Non-pigmented ciliary epithelial cell (primary cell): ENCODE measurements at places on chromosomes 3 and 15.

GRCh38 chr3:72269475-72269874, 484.5 kb upstream of the PROK2 start:
- no peak for DNase-seq

DNA sequence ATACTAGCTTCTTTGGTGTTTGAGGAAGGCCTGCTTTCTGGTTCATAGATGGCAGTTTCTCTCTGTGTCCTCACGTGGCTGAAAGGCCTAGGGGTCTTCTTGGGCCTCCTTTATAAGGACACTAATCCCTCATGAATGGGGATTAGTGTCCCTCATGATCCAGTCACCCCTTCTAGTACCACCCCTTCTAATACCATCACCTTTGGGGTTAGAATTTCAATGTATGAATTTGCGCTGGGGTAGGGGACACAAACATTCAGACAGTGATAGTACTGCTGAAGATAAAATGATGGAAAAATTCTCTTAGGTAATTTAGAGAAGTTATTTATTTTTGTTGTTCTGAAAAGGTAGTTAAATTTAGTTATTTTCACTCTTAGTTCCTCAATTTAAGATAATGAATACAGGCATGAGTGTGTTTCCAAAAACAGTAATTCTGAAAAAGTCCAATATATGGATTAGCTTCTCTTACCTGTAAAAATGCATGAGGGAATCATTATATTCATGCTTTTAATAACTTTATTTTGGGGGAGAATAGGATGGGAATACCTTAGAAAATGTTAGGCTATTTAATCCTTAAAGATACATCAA, 103.6 kb downstream of the FNDC3B start:
- no peak for DNase-seq

- no peak for DNase-seq
Observed at GRCh38 chr3:50205413-50206276, 574 bp downstream of the SLC38A3 start.

GRCh38 chr3:38479431-38480092, 16.6 kb upstream of the EXOG start:
- DNase-seq: no peak

DNA sequence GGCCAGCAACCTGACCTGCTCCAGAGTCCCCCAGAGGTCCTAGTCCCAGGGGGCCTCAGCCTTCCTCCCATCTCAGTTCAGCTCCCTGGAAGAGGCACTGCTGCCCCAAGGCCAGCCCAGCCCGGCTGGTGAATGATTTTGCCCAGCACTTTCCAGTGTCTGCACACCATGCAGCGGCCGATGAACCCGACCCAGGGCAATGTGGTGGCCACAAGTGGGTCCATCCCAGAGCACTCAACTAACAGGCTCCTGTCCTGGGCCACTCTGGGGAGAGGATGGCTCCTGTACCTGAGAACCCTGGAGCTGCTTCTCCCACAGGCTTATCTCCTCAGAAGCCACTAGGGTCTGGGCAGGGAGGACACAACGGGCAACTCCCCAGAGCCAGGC, 39.2 kb downstream of the PTPN23 start:
- no peak for DNase-seq

GRCh38 chr3:146196789-146197188, 35.8 kb upstream of the PLOD2 start:
- DNase-seq: no peak

- DNase-seq: peak; percentile 27
Observed at GRCh38 chr3:151439652-151440125, 21.2 kb downstream of the IGSF10 start.

- no peak for DNase-seq
Observed at GRCh38 chr3:122012821-122013220, 9.2 kb downstream of the ILDR1 start.

DNA sequence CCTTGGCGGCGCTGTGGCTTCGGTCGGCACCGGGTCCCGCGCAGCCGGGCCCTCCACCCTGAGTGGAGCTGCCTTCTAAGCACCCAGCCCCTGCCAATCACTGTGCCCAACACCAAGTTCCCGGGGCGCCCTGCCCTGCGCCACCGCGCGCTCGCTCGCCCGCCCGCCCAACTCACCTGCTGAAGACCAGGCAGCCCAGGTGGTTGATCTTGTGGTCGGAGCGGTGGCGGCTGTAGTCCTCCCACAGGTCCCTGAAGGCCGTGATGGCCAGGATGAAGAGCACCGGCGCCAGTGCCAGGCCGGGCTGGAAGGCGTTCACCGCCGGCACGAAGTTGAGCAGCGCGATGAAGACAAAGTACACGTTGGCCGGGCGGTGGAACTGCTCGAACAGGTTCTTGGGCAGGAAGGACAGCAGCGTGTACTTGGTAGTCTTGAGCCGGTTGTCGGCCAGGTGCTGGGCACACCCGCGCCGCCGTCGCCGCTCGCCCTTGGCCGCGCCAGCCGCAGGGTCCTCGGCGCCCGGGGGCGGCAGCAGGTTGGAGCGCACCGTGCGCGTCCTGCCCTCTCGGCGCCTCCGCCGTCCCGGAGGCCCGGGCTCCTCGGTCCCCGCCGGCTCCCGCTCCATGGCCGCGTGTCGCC, 536 bp downstream of the ATP10A start:
- no peak for DNase-seq

- no peak for DNase-seq
Observed at GRCh38 chr3:160280836-160281235, 55.6 kb downstream of the C3orf80 start.

DNA sequence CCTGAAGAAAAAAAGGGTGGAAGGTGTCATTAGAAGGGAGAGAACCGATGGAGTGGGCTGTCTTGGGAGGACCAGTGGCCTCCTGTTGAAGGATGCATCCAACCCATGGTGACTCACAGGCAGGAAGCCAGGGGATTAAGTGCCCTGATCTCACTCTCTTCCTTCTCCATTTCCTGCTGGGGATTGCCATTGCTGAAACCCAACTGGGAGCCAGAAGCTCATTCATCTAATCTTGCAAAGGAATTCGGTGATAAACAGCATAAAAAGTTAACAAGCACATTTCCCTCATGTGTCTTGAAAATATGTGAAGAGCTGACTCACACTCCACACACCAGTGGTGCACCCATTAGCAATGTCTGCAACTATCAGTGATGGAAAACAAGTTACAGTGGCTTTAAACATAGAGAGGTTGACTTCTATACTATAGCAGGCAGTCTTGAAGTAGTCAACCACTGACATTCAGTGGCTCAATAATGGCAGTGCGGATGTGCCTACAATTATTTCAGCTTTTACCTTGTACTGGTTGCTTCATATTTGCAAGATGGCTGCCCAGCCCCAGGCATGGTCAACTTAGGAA, 12.8 kb upstream of the CSRNP1 start:
- DNase-seq: peak; percentile 91

GRCh38 chr3:166422556-166422955, 585.3 kb upstream of the BCHE start:
- no peak for DNase-seq

GRCh38 chr3:187450431-187451190, 82.4 kb downstream of the RTP4 start:
- DNase-seq: no peak

DNA sequence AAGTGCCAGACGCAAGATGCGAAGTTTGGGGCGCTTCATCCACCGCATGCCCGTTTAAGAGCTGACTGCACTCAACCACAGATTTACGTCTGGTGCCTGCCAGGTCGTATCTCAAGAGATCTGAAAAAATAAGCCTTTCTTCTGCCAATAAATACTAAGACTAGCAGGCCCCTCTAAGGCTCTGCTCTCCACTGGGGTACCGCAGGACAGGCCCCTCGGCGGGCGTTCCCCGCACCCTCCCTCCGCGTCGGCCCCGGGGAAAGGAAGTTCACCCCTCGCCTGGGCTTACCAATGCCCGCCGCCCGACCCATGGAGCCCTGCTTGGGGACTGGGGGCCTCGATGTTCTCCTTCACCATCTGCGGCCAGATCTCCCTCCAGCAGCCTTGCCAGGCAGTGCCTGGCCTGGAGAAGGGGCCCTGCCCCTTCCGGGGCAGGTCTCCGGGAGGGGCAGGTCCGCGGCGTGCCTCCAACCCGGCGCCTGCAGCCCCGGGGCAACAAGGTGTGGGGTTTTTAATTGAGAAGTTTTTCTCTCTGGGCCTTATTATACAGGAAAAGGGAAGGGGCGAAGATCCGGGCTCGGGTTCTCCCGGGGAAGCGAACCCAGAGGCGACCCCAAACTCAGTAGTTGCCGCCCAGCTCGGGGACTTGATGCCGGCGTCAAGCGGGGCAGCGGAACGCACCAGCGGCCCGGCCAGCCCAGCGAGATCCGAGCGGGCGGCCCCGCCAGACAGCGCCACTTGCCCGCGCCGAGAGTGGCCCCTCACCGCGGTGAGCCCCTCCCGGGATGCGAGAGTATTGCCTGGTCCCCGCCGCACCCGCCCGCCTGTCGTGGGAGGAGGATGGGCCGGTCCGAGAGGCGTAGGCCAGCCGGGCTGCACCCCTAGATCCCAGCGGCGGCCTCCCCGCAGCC, 735 bp downstream of the GOLGA8B start:
- no peak for DNase-seq

DNA sequence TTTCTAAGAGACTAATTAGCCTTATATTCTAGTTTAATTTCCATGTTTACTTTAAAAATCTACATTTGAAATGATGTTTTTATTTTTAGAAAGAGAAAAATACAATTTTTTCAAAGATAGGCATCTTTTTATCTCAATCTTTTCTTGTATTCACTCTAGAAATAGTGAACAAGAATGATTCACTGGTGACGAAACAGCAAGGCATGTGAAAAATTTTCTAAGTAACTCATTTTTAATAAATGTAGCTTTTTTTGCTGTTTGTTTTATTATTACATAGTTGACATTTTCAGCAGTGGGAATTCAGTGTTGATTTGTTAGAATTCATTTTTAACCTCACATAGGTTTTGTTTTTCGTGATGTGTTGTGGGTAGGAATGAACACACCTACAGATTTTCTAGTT, 1226.4 kb downstream of the NSUN3 start:
- no peak for DNase-seq

DNA sequence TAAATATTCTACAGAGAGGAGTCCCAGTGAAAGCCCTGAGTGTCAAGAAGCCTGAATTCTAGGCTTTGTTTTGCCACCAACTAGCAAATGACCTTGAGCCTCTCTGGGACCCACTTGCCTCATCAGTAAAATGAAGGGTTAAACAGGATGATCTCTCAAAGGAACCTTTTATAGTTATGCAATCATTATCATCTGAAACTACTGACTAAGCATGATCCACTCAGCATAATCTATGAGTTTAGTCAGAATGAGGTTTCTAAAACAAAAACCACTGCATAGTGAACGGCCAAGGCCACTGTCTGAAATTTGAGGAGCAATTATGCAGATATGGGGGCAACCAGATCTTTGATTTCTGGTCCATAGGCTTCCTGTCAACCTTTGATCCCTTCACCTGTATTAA, 319.0 kb downstream of the MECOM start:
- no peak for DNase-seq

- DNase-seq: no peak
Observed at GRCh38 chr3:31235062-31235700, 297.5 kb upstream of the STT3B start.

- DNase-seq: no peak
Observed at GRCh38 chr3:8891774-8892173, 71.5 kb downstream of the RAD18 start.

DNA sequence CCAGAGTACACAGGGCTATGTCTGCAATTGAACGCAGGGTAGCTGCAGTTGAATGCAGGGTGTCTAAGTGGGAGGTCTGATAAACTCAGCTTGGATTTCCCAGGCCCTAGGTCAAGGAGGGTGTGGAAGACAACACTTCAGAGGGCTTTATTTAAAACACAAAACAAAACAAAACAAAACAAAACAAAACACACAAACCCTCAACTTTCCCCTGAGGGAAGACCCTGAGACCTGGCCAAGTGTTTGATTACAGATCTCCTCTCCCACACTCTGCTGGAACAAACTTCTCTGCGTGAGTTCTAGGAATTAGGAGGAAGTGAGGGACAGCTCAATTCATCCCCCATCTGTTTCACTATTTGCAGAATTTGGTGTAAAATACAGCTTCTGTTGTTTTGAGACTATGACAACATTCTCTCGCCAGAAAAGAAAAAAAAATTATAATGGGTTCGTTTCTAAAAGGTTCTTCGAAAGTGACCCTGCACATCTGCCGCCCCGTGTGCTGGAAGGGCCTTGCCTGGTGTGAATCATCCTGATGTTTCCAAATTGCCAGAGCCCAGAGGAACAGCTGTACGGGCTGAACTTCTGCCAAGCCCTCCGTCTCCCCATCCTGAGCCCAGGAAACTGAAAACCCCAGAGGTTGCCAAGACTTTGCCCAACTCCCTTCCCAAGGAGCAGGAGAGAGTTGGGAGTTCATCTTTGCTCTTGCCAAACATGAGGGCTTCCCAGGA, 73.3 kb upstream of the RAD18 start:
- no peak for DNase-seq

DNA sequence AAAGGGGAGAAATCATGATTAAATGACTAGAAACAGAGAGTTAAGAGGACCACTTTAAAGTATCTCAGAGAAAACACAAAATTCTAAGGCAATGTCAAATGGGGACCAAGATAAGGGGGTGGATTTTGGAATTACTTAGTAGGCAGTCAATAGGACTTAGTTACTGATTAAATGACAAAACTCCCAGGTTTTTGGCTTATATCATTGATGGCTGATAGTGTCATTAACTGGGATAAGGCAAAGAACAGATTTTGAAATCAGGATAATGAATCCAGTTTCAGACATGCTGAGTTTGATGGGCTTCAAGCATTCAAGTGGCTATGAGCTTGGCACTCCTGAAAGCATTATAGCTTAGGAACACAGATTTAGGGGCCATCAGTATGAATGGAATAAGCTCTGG, 53.9 kb downstream of the TOP2B start:
- no peak for DNase-seq

DNA sequence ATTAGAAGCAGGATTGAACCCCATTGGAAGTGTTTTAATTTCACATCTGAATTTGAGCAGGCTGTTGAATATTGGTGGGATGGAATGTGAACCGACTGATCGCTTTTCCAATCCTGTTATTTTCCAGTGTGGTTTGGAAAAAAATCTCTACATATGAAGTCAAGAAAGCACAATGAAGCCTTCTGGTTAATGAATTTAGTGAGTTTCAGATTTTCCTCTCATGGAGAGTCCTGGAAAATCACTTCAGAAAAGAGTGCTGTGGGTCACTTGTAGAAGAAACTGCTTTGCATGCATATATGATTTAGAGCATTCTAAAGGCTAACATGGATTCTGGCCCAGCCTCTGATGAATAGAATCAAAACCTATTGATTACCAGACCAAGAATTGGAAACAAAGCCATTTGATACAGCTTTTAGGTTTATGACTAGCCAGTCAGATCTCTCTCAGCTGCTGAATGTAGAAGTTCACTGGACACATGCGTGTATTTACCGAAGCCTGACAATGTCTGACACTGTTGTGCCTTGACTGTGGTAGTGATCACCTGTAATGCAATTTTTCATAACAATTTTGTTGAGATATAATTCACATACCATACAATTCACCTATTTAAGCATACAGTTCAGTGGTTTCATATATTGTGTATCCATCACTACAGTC, 121.9 kb downstream of the FNDC3B start:
- DNase-seq: no peak

- no peak for DNase-seq
Observed at GRCh38 chr3:23376516-23377248, 173.6 kb downstream of the UBE2E2 start.
